Renal cortex interstitium (tissue), 15 donors: ENCODE measurements at places on chromosomes 11 and 22.

GRCh38 chr22:35918456-35918855 is 110.2 kb downstream of the RBFOX2 start:
- DNase-seq = no peak

DNA sequence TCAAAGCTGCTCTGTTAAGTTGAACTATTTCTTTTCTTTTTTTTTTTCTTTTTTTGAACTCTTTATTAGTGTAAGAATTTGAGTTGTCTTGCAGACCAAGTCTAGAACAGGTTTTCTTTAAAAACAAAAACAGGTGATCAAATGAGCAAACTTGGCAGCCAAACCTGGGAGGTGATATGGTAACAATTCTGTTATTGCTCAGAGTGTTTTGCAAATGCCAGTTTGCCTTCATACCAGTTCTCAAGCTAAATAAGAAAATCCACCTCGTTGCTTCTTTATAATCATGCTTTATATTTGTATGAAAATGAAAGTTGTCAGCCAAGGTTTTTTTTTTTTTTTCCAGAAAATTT is 76.9 kb downstream of the DEPDC5 start:
- no peak for DNase-seq

DNA sequence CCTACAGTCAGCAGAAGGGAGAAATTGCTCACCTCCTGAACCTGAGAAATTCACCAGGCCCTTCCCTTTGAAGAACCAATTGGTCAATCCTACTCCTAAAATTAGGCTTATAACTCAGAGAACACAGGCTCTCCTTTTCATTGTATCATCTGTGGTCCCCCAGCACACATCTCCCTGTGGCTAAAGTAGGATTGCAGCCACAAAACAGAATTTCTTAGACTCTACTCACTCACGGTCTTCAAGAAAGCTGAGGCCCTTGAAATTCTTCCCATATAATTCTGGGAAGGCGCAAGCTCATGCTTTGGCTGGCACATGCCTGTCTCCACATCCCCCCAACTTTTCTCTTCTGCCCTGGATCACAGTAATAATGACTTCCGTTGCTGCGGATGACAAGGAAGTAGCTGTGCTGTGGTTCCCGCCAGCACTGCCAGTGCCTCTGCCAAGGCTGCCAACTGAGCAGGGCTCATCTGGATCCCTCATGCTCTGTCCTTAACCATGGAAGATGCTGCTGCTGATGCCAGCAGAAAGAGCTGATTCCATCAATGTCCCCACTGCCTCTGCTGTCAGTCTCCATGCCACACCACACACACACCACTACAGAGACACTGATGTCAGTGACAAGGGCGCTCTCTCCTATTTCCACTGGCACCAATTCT is 200.6 kb upstream of the POU2AF2 start:
- DNase-seq = no peak

DNA sequence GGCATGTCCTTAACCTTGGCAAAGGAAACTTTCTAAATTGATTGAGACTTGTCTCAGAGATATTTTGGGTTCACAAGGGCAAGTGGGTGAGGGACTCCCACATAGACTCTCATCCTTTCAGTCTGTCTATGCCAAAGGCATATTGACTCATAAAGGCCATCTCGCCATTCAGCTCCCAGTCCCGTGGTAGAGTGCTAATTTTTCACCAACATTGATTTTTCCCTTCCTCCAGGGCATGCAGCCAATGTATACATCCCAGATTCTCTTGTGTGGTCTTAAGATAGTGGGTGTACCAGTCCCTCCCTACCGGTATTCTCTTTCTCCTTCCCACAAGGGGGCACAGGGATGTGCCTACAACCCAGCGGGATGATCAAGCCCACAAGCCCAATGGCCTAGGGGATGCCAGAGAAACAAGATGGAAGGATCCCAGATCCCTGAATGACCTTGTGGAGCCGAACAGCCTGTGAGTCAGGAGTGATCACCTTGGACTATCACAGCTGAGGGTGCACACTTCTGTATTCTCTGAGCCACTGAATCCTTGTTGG is 7.9 kb downstream of the C11orf96 start:
- no peak for DNase-seq

DNA sequence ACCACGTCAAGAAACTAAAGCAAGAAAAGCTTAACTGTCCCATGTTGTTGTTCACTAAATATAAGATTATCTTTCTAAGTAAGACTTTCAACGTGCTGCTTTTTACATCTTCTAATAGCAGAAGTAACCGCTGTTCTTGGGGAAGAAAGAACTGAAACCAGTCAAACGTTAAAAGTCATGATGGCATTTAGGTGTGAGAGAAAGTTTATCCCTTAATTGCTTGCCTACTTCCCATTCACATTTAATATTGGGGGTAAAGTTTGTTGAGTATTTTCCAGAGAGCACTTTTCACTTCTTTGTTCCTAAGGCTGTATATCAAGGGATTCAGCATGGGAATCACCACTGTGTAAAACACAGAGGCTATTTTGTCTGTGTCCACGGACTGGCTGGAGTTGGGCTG is 970 bp downstream of the OR5B21 start:
- no peak for DNase-seq

GRCh38 chr11:108945341-108945740 is 280.5 kb downstream of the DDX10 start:
- no peak for DNase-seq

DNA sequence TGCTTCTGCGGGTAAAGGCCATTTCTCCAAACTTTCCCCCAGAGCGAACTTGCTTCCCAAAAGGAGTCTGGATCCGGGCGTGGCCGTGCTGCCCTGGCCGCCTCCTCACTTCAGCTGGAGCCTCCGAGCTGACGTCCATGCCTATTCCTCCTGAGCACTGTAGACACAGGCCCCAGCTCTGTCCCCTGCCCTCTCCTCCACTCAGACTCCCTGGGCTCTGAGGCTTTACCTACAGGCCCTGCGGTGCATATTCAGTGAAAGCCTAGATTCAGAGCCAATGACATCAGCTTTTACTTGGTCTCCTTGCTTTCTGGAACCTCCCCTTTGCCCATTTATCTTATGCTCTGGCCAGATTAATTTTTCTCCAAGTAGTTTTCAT is 9.7 kb downstream of the LRP5 start:
- DNase-seq = no peak

- no peak for DNase-seq
These were observed 2.1 kb downstream of the SH3BP1 start for GRCh38 chr22:37641561-37641949.

DNA sequence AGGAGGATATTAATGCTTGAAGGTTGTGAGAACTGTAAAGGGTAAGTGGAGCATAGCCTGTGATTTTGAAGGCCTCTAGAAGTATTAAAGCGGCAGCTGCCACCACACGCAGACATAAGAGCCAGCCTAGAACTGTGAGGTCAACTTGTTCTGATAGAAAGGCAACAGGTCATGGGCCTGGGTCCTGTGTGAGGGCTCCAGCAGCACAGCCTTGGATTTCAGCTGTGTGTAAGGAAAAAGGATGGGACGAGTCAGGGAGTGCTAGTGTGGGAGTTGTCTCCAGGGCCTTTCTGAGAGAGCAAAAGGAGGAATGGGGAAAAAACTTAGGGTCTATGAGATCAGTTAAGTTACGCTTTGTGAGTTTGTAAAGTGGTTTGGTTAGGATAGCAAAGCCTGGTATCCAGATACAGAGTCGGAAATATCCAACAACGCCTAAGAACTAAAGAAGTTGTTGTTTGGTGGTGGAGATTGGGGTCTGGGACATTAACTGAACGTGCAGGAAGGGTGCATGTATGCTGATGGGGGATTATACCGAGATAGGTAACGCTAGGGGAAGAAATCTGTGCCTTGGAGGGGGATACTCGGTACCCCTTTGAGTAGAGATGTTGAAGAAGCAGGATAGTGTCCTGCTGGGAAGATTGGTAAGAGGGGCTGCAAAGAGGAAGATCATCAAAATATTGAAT is 17.4 kb upstream of the ANO1 start:
- DNase-seq = no peak

GRCh38 chr22:29780748-29781676 is 13.8 kb downstream of the UQCR10 start:
- no peak for DNase-seq

DNA sequence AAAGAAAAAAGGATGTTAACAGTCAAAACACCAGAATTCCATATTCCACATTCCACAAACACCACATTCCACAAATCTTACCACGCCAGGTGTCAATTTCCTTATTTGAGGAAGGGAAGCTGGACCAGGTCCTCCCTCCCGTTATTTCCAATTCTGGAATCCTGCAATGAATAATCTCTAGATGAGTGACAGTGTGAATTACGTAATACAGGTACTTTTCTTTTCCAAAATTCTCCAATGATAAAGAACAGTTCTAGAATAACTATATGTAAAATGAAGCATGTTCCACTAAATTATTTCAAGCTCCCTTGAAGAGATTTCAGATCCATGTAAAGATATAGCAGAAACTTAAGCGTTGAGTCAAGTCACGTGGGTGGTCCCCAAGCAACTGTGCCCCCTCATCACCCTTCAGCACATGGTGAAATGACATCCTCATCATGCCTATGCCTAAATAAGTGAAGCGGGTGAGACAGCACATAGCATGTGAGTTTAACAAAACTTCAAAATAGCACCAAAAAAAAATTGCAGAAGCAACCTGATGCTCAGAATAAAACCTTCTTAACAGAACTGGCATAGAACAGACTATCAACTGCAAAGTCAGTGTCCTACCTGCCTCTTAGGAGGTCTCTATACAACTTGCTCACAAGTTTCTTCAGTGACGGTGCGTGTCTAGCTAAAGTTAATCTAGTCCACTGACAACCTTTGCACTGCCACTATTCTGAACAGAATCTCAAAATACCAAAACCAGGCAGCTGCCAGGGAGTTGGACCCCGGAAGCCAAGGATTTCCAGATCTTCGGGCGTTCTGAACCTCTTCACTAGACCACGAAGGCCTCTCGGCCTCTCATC is 876 bp downstream of the NFRKB start:
- no peak for DNase-seq

DNA sequence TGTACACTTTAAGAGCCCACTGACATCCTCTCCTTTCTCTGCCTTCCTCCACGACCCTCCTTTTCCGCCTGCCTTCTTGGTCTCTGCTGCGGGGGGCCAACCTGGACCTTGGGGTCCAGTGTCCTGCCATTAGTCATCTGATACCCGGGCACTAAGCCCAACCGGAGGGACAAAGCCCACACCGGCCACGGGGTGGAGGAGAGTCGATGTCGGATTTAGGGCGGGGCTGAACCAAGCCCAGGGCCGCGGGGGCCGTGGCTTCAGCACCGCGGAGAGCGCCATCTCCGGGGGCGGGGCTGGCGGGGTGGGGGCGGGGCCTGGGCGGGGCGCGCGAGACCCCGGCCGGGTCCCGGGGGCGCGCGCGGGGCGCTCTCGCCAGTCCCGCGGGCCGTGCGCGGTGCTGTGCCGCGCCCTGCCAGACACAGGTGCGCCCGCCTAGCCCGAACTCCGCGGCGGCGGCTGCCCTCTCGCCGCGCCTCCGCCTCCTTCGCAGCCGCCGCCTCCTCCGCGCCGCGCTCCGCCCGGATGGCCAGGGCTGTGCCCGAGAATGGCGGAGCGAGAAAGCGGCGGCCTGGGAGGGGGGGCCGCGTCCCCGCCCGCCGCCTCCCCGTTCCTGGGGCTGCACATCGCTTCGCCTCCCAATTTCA is at the start of gene MAPK8IP1:
Gene MAPK8IP1 (plus strand): TSS at position 378 of the 647 bp plus-strand sequence. CDS start 170 bp downstream, at position 548.
- no peak for DNase-seq

DNA sequence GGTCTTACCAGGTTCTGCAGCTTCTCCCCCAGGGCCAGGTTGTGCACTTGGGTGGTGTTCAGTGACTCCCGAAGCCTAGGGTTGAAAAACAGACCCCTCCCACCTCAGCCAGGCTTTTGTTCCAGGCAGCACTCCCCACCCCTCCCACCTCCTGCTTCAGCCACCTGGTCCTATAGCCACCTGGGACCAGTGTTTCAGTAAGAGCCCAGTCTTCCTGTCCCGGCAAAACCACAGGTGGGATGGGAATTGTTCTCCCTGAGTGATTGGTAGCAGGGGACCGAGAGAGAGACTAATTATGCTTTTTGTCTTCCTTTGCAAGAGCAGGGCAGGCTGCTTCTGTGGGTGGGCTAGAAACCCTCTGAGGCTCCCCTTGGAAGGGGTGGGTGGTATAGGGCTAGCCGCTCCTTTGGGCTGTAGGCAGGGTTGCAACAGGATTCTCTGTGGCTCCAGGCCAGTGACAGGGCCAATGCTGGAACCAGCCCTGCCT is 8.5 kb upstream of the NAALADL1 start:
- no peak for DNase-seq

- no peak for DNase-seq
These were observed 48.0 kb downstream of the YAP1 start for GRCh38 chr11:102158164-102158735.

GRCh38 chr22:17046566-17047348 is 38.0 kb upstream of the IL17RA start:
- DNase-seq = no peak

GRCh38 chr11:22190827-22191463 is 1.9 kb upstream of the ANO5 start:
- no peak for DNase-seq

- no peak for DNase-seq
These were observed 34.0 kb downstream of the KCNQ1OT1 start for GRCh38 chr11:2665526-2666400.

DNA sequence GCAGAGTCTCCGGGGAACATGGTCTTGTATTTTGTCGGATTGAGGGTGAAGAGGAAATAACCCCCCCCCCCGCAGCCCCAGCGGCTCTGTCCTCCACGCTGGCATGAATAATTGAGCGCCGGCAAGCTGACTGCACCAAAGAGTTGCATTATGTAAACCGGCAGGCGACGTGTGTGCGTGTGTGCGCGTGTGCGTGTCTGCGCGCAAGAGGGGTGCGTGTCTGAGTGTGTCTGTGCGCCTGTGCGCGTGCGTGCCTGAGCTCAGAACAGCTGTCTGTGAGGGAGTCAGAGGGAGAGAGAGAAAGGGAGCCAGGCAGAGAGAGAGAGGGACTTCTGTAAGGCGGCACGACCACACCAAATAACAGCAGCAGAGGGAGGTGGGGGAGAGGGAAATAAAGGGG is 94.4 kb downstream of the SCN3B start:
- DNase-seq = no peak

GRCh38 chr11:65546217-65546958 is 11.8 kb downstream of the LTBP3 start:
- no peak for DNase-seq

DNA sequence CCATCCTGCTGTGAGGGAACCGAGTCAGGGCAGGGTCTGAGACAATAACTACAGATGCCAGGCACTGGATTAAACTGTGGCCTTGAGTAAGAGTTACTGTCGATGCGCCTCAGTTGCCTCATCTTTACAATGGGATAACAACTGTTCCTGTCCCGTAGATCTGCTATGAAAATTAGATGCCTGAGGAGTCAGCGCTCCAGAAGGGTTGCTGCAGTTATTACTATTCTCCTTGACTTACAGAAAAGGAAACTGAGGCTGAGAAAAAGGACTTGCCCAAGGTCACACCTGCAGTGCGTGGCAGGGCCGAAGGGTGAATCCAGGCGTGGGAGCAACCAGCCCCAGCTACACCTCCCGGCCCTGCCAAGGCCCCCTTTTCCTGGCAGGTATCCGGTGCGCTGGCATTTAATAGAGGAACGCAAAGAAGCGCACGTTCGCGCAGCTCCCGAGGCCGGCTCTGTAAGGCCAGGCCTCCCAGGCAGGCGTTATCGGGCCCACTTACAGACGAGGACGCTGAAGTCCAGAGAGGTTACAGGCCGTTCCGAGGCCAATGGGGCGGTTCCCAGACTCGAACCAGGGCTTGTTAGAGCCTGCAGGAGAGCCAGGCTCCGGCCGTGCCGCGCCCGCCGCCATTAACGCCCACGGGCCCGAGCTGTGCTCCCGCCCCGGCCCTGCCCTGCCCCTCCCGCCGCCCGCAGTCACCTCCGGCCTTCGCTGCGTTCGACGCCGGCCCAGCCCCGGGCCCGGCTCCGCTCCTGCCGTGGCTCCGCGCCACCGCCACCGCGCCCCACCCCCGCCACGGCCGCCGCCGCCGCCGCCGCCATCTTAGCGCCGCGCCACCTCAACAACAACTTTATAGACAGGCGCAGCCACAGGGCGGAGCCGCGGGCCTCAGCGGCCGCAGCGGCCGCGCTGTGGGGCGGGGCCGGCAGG is at the start of gene C11orf68:
Gene C11orf68 (minus strand): TSS at position 852 of the 930 bp plus-strand sequence. CDS start 31 bp downstream, at position 821.
- no peak for DNase-seq
